Stimulated activated CD4-positive, alpha-beta T cell treated with anti-CD3 and anti-CD28 coated beads, TNF-alpha, amount 100 ng/mL, for 1 hour (primary cell): ENCODE measurements at places on chromosomes 4 and X.

GRCh38 chrX:116236666-116237065, 66.1 kb downstream of the AGTR2 start:
- DNase-seq, result no peak

DNA sequence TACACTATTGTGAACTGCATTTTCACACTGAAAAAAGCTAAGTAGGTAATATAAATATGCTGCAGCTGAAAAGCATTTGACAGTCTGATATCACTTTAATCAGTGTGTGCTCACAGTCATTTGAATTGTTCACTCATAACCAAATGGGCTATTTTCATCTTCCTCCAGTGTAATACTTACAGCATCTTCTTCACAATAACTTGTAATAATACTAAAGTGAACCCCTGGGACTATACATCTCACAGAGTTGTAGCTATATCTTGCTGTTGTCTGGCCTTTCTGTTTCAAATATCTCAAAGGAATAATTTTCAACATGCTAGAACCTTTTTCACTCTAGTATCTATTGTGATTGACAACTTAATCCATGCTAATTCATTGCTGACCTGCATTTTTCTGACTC, 66.8 kb upstream of the GALNTL6 start:
- no peak for DNase-seq

DNA sequence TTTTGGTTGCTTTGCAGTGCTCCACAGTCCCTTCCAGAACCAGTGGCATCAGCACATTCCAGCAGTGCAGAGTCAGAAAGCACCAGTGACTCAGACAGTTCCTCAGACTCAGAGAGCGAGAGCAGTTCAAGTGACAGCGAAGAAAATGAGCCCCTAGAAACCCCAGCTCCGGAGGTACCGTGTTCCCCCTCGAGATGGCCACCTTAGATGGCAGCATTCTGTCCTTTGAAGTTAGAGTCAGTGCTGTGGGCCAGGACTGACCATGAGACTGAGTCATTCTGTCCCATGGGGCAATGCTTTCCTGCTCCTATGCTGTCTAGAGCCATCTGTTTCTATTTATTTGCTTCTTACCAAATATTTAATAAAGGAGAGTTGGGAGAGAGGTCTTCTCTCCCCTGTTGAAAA, 112.3 kb downstream of the KLHL8 start:
- DNase-seq, result no peak

GRCh38 chrX:70552130-70552704, 107.6 kb downstream of the DLG3 start:
- DNase-seq, result no peak

DNA sequence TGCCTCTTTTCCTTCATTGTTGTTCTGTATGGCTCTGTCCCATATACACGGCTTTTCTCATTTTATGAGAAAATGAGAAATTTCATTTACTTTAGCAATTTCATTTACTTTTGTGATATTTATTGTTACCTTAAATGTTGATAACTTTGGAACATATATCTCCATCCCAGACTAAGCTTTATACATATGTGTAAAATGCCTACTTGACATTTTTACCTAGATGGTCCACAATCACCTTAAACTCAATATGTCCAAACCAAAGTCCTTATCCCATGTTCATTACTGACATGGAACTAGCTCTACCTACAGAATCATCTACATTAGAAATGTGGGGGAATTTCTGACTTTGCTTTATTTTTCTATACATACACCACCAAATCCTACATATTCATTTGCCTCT, 590.5 kb upstream of the CT83 start:
- DNase-seq, result no peak

DNA sequence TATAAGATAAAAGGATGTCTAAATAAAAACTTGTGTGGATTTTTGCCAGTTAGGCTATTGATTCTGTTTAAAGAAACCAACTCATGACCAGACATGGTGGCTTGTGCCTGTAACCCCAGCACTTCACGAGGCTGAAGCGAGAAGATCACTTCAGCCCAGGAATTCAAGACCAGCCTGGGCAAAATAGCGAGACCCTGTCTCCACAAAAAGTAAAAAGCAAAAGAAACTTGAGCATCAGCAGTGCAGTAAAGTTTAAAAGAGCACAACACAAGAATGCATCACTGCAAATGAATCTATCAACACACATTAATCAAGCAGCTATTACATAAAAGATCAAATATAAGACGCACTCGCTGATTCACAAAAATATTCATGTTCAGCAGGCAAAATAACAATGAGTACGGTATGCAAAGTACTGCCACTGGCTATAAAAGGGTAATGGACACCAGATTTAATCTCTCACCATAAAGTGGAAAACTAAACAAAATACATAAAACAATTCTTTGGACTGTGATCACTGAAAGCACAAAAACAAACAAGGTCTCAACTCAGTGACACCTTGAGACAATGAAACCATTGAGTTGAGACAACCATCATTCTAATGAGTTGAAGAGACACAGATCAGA, 41.3 kb downstream of the LRBA start:
- DNase-seq, result no peak

DNA sequence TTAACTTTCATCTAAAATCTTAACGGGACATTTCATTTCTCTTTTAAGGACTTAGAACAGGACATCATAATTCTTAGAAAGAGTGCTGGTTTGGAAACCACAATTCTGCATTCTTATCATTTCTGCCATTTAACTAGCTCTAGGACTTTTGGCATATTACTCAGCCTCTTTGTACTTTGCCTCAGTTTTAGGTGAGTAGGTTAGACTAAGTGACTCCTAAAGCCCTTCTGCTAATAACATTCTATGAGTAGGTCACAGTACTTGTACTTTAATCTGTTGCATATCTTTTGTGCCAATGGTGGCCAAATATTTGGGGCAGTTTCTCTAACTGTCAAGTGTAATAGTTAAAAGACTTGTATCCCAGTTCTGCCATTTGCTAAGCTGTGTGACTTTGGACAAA, 115.4 kb upstream of the NUDT6 start:
- no peak for DNase-seq

DNA sequence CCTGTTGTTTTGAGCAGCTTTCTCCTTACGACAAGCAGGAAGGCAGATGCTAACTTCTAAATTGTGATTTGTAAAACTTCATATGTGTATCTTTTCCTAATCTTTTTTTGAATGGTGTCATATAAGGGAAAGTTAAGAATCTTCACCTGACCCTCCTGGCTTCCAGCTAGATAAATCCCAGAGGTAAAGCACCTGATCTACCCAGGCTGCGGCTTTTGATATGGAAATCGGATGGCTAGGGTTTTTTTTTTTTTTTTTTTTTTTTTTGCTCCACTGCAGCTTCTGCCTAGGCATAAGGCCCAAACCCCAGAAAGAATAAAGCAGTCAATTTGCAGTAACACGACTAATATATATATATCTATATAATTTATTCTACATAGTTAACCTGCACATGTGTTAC, 10.0 kb downstream of the MAB21L2 start:
- DNase-seq, result no peak

- DNase-seq, result no peak
These were observed 664.8 kb downstream of the GRID2 start for GRCh38 chr4:92968556-92968955.

DNA sequence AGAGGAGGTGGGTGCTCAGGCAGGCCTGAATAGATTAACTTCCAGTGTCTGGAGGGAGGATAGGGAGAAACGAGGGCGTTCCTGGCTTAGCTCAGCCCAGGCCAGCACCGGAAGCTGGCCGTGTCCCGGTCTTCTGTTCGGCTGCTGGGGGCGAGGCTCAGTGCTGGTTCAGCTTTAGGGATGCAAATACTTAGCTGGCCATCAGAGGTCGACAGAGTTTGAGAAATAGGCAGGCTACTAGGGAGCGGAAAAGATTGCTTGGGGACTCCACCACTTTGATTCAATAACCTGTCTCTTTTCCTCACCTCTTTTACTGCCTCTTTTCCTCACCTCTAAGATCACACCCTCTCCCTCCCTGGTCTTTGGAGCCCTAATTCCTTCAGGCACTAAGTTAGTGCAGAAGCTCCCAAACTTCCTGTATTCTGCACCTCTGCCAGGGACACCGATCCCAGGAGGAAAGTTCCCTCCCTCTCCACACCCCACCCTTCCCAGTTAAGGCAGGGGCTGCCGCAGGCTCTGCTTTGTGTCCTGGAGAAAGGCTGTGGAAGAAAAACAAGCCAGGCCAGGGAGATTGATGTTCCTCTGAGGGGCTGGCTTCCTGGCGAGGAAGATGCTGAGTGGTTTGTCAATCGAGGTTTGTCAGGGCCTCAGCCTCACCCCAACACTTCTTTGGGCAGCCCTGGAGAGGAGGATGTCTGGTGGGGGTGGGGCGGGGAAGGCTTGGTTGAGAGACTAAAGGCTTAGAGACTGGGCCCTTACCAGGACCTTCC, 6.0 kb upstream of the EFNB1 start:
- no peak for DNase-seq

DNA sequence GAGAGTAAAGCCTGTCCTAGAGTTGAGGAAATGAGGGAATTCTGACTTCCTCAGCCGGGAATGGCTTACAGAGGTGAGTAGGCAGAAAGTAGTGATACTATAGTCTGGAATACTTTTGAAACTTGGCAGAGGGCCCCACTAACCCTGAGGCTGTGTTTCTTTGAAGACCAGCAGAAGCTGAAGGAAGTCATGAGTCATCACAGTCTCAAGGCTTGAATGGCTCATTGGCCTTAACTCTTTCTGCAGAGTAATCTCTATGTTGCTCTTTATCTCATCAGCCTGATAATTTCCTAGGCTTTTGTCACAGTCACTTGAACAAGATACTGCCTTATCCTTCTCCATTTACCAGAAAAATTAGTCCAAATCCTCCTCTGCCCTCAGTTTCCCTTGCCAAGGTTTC, 80.8 kb downstream of the ANKRD50 start:
- DNase-seq, result no peak

GRCh38 chr4:8639021-8639420, 46.5 kb downstream of the CPZ start:
- no peak for DNase-seq

DNA sequence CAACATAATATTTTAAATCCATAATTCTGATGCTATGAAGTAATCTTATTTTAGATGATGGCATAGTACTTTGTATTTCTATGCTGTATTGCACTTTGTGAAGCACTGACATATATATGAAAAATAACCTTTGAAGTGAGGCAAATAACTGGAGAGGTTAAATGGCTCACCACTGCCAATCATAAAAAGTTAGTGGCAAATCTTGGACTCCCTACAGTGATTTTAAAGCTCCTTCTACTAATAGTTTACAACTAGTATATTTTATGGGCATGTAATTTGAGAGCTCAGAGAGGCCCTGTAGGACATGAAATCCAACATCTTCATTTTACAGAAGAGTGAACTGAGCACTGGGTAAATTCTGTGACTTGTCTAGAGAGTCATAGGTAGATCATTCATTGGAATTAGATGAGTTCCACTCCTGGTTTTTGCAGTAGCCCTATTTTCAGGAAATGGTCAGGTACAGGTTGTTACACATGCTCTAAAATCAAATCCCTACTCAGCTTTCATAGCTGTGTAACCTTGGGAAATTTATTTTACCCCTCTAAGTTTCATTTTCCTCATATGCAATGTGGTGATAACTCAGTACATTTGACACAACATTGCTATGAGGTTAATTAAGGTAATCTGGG, 804 bp upstream of the GC start:
- no peak for DNase-seq

DNA sequence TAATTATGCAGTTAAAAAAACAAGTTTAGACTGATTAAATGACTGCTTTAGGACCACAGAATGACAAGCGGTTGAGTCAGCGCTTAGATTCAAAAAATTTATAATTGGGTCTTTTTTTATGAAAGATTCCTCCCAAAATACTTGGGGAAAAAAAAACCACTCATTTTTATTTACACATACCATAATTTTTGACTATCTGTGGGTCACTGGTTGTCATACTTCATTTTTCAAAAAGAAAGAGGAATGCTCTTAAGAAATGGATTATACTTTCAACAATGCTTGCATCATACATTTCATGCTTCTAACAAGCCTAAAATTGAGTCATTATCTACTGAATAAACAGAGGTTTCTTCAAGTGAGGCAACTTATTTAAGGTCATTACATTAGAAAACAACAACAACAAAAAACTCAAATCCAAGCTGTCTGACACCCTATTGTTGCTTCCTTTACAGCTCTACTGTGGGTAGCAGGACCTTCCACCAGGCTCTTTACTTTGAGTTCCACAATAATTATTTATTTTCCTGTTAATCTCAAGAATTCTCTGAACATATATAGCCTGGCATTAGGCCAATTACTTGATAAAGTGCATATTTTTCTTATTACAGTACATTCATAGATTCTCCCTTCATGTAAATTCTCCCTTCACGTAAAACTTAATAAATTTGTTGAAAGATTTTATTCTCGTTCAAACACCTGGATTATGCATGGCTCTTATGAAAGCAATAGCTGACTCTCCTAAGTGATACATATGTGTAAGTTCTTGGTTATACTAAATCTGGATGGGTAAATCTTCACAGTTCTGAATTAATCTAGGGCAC, 445.5 kb downstream of the PCDH10 start:
- no peak for DNase-seq

DNA sequence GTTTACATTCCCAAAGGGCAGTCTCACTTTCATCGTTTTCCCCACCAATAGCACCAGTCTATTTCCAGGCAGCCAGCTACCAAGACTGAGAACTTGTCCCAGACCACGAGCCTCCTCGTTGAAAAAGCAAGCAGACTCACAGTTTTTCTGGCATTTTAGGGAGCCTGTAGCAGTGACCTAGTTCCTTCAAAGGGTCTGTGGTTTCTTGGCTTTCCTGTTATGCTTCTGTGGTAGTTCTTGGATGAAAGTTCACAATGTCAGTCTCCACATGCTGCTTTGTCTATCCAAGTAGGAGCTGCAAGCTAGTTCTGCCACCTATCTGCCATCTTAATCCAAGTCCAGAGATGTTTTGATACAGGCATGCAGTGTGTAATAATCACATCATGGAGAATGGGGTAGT, 151.6 kb upstream of the ZC4H2 start:
- no peak for DNase-seq

- no peak for DNase-seq
These were observed 25.4 kb upstream of the GNRHR start for GRCh38 chr4:67779631-67780030.

DNA sequence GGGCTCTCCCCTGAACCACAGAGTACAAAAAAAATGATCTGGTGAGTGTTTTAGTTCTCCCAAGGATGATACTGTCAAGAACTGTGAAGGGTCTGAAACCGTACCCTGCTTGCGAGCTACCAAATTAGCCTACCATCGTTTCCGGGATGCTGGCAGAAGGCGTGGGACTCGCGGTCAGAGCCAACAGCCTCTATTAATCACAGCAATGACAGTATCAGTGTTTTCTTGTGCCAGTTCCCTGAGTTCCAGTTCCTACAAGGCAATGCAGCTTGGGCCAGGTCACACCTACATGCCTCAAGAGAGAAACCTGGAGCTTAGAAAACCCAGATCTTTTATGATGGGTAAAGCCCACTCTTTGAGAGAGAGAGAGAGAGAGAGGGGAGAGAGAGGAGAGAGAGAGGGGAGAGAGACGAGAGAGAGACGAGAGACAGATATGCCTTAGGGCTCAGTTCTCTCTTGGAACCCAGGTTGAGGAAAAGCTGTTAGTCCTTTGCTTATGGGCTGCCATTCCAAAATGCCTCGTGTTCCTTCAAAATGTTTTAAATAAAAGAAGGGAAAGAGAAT, 327.8 kb downstream of the ARHGAP10 start:
- DNase-seq, result no peak
